Stimulated activated CD8-positive, alpha-beta memory T cell treated with anti-CD3 and anti-CD28 coated beads, Interleukin-7, amount 100 ng/mL, for 4 hours (primary cell): ENCODE measurements at places on chromosomes 11 and 22.

- DNase-seq: no peak
These were observed 52.2 kb downstream of the BMAL1 start for GRCh38 chr11:13329670-13330356.

DNA sequence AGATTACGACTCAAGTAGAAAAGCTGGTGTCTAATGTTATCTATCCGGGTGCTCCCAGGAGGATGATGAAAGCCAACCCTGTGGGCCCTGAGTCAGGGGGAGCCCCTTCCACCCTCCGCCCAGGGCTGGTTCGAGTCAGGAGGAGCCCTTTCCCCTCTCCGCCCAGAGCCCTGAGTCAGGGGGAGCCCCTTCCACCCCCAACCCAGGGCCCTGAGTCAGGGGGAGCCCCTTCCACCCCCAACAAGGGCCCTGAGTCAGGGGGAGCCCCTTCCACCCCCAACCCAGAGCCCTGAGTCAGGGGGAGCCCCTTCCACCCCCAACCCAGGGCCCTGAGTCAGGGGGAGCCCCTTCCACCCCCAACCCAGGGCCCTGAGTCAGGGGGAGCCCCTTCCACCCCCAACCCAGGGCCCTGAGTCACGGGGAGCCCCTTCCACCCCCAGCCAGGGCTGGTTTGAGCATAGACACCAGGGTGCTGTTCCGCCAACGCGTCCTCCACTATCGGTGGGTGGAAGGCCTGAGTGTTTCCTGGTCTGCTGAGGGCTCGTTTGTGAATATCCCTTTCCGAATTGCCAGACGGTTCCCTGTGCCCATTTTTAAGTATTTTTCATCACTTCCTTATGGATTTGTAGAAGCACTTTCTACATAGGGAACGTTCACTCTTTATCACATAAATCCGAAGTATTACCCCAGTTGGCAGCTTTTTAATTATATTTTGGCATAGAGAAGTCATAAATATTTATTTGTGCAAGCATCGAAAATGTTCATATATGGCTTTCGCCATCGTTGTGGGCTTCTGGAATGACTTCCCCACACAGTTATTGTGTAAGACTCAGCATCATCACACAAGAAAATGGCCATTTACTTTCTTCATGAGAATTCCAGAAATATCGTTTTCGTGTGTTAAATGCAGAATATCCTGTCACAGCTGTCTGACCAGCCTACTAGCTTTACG, 380.6 kb downstream of the BRD1 start:
- DNase-seq: no peak

GRCh38 chr11:95660038-95660437, 129.5 kb downstream of the FAM76B start:
- no peak for DNase-seq

GRCh38 chr11:3832816-3833215, 7.9 kb downstream of the RHOG start:
- DNase-seq: no peak

DNA sequence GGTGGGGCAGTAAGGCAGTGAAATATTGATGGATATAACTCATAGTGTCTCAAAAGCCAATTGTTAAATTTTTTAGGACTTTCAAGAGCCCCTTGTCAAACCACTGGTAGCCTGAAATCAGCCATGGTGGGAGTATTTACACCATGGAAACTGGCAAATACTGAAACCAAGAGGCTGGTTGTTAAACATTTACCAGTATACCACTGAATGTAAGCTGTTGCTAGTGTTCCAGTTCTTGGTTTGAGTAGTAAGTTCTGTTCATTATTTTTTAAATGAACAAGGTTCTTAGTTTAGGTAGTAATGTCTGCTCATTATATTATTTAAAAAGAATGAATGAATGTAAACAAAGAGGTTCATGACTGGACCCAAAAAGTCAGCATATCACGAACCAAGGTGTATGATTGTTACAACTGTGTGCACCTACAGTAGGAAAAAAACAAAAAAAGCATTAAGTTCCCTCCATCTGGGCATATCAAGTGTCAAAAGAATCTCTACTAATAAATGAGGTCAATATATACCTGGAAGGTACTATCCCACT, 4.5 kb upstream of the EIF3F start:
- DNase-seq: no peak

- DNase-seq: no peak
These were observed 1390.0 kb upstream of the RAG2 start for GRCh38 chr11:37988031-37988430.

- no peak for DNase-seq
These were observed 4.9 kb downstream of the STIM1 start for GRCh38 chr11:3860375-3860774.

- DNase-seq: no peak
These were observed 24.0 kb downstream of the PISD start for GRCh38 chr22:31637891-31638618.

DNA sequence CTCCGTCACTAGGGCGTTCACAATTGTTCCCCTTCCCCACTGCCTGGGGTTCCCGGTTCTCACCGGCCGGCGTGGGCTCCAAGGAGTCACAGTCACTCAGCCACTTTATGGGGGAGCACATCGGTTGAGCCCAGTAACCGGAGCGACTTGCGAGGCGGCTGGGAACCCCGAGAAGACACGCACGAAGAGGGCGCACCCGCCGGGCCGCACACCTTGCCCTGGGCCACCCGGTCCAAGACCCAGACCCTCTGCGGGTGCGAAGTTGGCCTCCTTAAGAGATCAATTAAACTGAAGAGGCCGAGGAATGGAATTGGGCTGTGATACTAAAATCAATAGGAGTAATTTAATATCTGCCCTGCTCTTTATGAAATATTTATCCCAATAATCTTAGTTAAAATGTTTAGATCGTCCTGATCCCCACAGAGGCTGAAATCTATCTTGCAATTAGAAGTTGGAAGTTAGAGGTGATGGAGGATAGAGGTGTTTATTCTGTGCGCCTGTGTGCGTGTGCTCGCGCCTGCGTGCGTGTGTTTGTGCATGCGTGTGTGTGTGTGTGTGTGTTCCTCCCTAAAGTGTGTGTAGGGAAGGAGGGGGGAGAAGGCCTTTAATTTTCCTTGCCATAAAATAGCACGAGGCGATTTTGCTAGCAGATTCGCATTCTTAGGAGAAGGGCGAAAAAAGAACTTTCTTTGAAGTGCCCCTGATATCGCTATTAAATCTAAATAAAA, 954 bp upstream of the MN1 start:
- no peak for DNase-seq

DNA sequence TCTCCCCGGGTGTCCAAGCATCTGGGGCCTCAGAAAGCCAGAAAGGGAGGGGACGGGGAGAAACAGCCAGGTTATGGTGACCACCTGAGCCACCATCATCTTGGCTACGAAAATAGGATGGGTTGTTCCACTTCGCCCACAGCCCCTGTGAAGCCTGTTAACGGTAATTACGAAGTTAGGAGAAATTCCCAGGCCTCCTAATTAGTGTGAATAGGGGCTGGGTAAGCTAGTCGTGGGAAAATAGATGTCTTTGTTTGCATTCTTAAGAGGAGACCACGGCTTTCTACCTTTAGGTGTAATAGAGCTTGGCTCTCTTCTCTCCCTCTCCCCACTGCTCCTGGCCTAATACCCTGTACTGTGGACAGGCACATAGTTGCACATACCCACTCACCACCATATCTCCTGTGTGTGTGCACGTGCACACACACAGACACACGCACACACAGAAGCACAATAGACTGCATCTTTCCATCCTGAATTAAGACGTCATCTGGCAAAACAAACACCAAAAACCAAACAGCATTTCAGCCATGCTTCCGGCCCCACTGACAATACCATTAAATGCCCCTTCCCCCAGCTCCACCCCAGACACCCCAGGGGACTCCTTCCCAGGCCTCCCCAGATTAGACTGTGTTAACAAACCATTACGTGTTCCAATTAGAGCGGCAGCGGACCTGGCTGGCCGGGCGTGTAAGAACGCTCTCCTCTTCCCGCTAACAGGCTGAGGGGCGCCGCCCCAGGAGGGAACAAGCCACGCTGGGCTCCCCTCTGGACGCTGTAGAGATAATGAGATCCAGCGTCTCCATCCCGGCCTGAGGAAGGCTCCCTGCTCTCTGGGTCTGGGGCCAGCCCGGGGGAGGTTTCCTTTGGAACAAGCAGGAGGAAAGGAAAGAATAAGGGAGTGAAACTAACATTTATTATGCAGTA, 72.8 kb downstream of the TP53I11 start:
- no peak for DNase-seq

GRCh38 chr11:61616434-61616833, 35.6 kb upstream of the SYT7 start:
- no peak for DNase-seq

- DNase-seq: no peak
These were observed 37.1 kb upstream of the PARVG start for GRCh38 chr22:44143579-44143978.
